ENCODE measurements at places on chromosomes 12 and 14. TPM values are rescaled to one million over a fixed set of nuclear protein-coding genes. Genes with fewer than 3 reads are reported as not detected.

GRCh38 chr12:41186026-41186425, 2.1 kb upstream of the PDZRN4 start:
- H3K4me1 ChIP-seq: no peaks in the 10 kb centered on the region
- peaks cover 4% of the 10 kb centered on the region for H3K36me3 ChIP-seq
- no peak overlapping the region for H3K27ac ChIP-seq
- DNase-seq: no peak

- no peaks in the 10 kb centered on the region for H3K36me3 ChIP-seq
- H3K4me3 ChIP-seq: no peak overlapping the region
- H3K27ac ChIP-seq: no peak overlapping the region
- DNase-seq: no peak
- no peaks in the 10 kb centered on the region for H3K4me1 ChIP-seq
- H3K27me3 ChIP-seq: peaks cover 1% of the 10 kb centered on the region
Measured at GRCh38 chr14:79528828-79529416, 682.4 kb downstream of the DIO2 start.

CIDEB gene
- total RNA-seq: 0.24 TPM

DNA sequence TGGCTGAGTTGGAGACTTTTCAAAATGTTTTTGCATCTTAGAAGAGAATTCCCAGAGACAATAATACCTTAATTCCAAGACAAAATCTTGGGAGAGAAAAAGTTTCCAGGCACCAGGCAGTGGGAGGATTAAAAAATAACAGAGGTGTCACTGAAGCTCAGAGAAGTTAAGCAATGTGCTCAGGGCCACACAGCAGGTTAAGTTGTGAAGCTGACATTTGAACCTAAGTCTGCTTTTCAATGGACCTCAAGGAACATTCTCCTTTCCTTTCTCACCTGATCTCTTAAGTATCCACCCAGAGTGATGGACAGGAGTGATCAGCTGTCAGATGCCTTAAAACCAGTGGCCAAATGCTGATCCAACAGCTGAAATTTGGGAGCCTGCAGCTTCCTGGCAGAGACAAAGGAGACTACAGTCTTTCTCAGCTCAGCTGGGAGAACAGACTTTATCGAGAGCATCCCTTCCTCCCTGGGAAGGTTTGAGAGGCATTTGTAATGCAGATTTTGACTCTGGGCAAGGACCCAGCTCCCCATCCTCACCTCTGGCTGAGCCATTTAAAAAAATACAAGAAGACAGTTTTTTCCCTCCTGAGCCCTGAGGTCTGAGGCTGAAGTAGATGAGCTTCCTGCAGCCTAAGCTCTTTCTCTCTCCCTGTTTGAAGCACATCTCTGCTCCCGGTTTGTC, 174.9 kb upstream of the RPH3A start:
- no peaks in the 10 kb centered on the region for H3K27me3 ChIP-seq
- no peak overlapping the region for H3K4me3 ChIP-seq
- no peak for DNase-seq
- no peaks in the 10 kb centered on the region for H3K4me1 ChIP-seq
- no peak overlapping the region for H3K27ac ChIP-seq

GRCh38 chr14:69660344-69661193, 49.2 kb downstream of the SUSD6 start:
- H3K27me3 ChIP-seq: no peaks in the 10 kb centered on the region
- DNase-seq: no peak
- H3K36me3 ChIP-seq: 0 out of 2 replicates have a peak, but pooled peaks cover 6% of the 10 kb centered on the region
- peak overlapping the region; percentile 11 for H3K27ac ChIP-seq
- H3K4me3 ChIP-seq: no peak overlapping the region

DNA sequence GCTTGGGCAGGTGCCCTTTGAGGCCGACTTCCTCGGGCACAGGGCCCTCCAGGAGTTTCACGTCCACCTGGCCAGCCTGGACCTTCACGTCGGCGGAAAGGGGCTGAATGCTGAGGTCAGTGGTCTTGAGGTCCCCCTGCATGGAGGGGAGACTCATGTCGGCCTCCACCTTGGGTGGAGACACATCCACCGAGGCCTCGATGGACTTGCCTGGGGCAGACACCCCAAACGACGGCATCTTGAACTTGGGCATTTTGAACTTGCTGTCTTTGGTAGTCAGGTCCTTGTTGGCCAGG, 24.0 kb downstream of the PLD4 start:
- no peak overlapping the region for H3K4me3 ChIP-seq
- H3K27ac ChIP-seq: no peak overlapping the region
- H3K4me1 ChIP-seq: no peaks in the 10 kb centered on the region
- H3K27me3 ChIP-seq: no peaks in the 10 kb centered on the region

ENDOU gene
- total RNA-seq: not detected

DNA sequence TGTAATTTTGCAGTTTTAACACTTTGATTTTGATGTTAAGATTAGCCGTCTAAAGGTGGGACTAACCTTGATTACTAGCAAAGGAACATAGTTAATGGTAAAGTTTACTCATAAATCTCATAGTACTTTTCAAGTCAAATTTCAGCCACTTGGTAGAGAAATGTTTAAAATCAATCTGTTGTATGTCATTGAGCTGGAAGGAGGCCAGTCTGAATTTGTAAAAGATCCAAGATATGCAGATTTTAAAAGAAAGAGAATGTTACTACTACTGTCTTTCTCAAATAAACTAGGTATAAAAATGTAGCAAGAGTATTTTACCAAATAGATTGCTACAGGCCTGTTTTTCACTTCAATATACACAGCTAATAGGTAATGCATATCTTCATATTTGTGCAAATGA, 600.8 kb upstream of the SEL1L start:
- H3K4me1 ChIP-seq: no peaks in the 10 kb centered on the region
- DNase-seq: no peak
- no peak overlapping the region for H3K27ac ChIP-seq
- H3K27me3 ChIP-seq: no peaks in the 10 kb centered on the region
- H3K36me3 ChIP-seq: no peaks in the 10 kb centered on the region
- H3K4me3 ChIP-seq: no peak overlapping the region

DNA sequence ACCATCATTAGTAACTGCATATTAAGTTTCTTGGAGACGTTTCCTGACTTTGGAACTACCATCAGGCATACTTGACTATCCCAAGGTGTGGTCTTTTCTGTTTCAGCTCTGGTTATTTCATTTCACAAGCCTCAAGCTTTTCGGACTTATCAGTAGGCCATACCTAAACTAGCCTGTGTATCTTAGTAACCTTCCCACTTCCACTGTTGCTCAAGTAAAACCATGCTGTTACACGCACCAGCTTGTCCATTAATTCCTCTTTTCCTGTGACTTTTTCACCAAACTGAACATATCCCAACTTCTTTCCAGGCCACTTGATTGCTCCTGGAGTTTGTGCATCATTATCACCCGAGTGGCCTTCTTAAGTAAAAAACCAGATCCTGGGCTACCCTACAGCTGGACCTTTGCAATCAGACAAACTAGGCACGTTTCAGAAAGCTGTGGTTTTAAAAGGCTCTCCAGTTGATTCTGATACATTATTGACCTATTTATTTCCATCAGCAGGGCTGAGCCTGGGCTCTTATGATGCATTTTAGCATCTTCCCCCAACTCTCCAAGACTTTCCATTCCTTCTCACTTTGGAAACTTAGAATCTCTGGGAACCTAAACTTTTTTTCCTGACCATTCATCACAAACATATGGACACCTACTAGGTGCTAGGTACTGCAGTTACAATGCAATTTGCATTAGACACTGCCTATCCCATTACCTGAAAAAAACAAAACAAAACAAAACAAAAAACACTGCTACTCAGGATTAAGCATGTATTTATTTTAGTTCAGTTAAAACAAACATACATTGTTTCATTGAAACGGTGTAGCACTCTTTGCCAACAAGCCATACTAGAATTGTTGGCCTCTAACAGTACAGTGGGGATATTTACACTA, 14.9 kb downstream of the SLC38A2 start:
- H3K27me3 ChIP-seq: peaks cover 34% of the 10 kb centered on the region
- H3K27ac ChIP-seq: peak overlapping the region; percentile 81
- H3K36me3 ChIP-seq: peaks cover 39% of the 10 kb centered on the region
- peaks cover 53% of the 10 kb centered on the region for H3K4me1 ChIP-seq
- DNase-seq: peak; percentile 86

- H3K4me3 ChIP-seq: peak overlapping the region; percentile 92
- H3K36me3 ChIP-seq: peaks cover 5% of the 10 kb centered on the region
- H3K27me3 ChIP-seq: peaks cover 6% of the 10 kb centered on the region
- peak; percentile 35 for DNase-seq
- H3K27ac ChIP-seq: peak overlapping the region; percentile 74
Measured at GRCh38 chr12:48351022-48351708, 446 bp upstream of the ZNF641 start.

GRCh38 chr12:53344487-53344823, 8.3 kb upstream of the SP7 start:
- H3K4me3 ChIP-seq: peak overlapping the region; percentile 64
- no peak for DNase-seq
- H3K27ac ChIP-seq: no peak overlapping the region
- H3K4me1 ChIP-seq: peaks cover 26% of the 10 kb centered on the region
- H3K27me3 ChIP-seq: peaks cover 11% of the 10 kb centered on the region
- H3K36me3 ChIP-seq: no peaks in the 10 kb centered on the region

- H3K27ac ChIP-seq: peak overlapping the region; percentile 66
- no peak overlapping the region for H3K4me3 ChIP-seq
- no peak for DNase-seq
- H3K4me1 ChIP-seq: peaks cover 11% of the 10 kb centered on the region
- H3K27me3 ChIP-seq: no peaks in the 10 kb centered on the region
Measured at GRCh38 chr14:58535044-58535443, 102.7 kb upstream of the DACT1 start.

- H3K4me3 ChIP-seq: no peak overlapping the region
- no peaks in the 10 kb centered on the region for H3K36me3 ChIP-seq
- H3K27me3 ChIP-seq: no peaks in the 10 kb centered on the region
- H3K27ac ChIP-seq: no peak overlapping the region
- no peak for DNase-seq
- H3K4me1 ChIP-seq: no peaks in the 10 kb centered on the region
Measured at GRCh38 chr14:43464968-43465367, 1042.1 kb downstream of the FSCB start.

- peak overlapping the region; percentile 92 for H3K27ac ChIP-seq
- DNase-seq: no peak
- H3K4me1 ChIP-seq: peaks cover 33% of the 10 kb centered on the region
- no peaks in the 10 kb centered on the region for H3K36me3 ChIP-seq
- H3K4me3 ChIP-seq: peak overlapping the region; percentile 79
- H3K27me3 ChIP-seq: peaks cover 3% of the 10 kb centered on the region
Measured at GRCh38 chr14:104676694-104677511, 12.5 kb upstream of the INF2 start.

NRXN3 gene
- total RNA-seq: not detected

GRCh38 chr12:118880720-118881493, 100.4 kb upstream of the SRRM4 start:
- no peak overlapping the region for H3K27ac ChIP-seq
- no peak for DNase-seq
- H3K4me1 ChIP-seq: no peaks in the 10 kb centered on the region
- peaks cover 5% of the 10 kb centered on the region for H3K36me3 ChIP-seq
- H3K4me3 ChIP-seq: no peak overlapping the region
- peaks cover 2% of the 10 kb centered on the region for H3K27me3 ChIP-seq

DNA sequence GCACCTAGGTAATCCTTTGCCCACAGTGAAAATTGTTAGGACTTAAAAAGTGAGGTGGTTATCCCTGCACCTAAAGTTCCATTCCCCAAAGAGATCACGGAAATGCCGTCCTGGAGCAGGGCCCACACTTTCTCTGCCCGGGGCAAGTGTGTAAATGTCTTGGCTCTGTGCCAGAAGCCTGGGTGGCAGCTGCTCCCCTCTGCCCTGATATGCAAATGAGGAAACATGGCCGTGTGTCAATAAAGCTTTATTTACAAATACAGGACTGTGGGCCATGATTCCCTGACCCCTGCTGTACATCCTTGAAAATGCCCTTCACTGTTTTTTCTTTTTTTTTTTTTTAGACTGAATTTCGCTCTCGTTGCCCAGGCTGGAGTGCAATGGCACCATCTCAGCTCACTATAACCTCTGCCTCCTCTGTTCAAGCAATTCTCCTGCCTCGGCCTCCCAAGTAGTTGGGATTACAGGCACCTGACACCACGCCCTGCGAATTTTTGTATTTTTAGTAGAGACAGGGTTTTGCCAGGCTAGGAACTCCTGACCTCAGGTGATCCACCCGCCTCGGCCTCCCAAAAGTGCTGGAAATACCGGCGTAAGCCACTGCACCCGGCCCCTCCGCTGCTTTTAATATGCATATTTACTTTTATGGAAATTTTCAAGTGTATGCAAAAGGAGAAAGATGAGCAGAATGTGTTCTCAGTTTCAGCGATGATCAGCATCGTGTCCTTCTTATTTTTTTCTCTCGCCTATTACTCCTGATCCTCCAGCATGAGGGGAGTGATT, 75.5 kb downstream of the GALNT9 start:
- no peak overlapping the region for H3K4me3 ChIP-seq
- H3K4me1 ChIP-seq: no peaks in the 10 kb centered on the region
- no peaks in the 10 kb centered on the region for H3K36me3 ChIP-seq
- no peak overlapping the region for H3K27ac ChIP-seq
- peaks cover 28% of the 10 kb centered on the region for H3K27me3 ChIP-seq

DNA sequence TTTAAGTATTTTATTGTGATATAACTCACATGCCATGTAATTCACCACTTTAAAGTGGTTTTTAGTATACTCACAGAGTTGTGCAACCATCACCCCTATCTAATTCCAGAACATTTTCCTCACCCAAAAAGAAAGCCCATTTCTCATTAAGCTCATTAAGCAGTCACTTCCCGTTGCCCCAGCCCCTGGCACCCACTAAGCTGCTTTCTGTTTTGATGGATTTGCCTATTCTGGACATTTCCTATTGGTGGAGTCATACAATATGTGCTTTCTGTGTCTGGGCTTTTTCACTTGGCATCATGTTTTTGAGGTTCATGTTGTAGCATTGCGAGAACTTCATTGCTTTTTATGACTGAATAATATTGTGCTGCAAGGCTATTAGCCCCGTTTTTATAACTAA, 66.0 kb downstream of the ARL6IP4 start:
- H3K27me3 ChIP-seq: peaks cover 19% of the 10 kb centered on the region
- DNase-seq: no peak
- peaks cover 54% of the 10 kb centered on the region for H3K4me1 ChIP-seq
- H3K27ac ChIP-seq: no peak overlapping the region
- no peaks in the 10 kb centered on the region for H3K36me3 ChIP-seq

DNA sequence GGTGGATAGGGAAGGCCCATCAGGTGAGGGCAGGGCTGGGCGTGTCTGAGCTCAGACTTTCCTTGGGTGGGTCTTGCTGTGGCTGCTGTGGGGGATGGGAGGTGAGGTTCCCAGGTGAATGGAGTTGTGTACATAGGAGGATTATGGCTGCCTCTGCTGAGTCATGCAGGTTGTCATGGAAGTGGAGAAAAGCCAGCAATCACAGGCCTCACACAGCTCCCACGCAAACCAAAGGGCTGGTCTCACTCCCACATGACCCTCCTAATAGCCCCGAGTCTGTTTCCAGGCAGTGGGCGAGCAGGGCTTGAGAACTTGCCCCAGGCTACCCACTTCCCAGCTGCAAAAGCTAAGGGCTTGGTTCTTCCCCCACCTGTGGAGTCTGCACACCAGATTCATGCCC, 149.5 kb downstream of the IPO8 start:
- no peak for DNase-seq
- H3K36me3 ChIP-seq: no peaks in the 10 kb centered on the region
- H3K4me1 ChIP-seq: no peaks in the 10 kb centered on the region
- no peaks in the 10 kb centered on the region for H3K27me3 ChIP-seq

GRCh38 chr12:28313631-28314030, 123.4 kb downstream of the CCDC91 start:
- peak; percentile 5 for DNase-seq
- no peaks in the 10 kb centered on the region for H3K27me3 ChIP-seq
- H3K36me3 ChIP-seq: peaks cover 18% of the 10 kb centered on the region
- H3K27ac ChIP-seq: peak overlapping the region; percentile 25
- H3K4me1 ChIP-seq: peaks cover 24% of the 10 kb centered on the region
- no peak overlapping the region for H3K4me3 ChIP-seq

BICDL1 gene
- total RNA-seq: not detected
